ENCODE measurements at places on chromosomes 3 and 15. TPM values are rescaled to one million over a fixed set of nuclear protein-coding genes. Genes with fewer than 3 reads are reported as not detected.

The GPR171 gene
- total RNA-seq, result not detected

The FBXO40 gene
- not detected for total RNA-seq

The ZNF710 gene
- total RNA-seq, result 25.2 TPM

The GMPS gene
- total RNA-seq, result 41.5 TPM

The EXOG gene
- total RNA-seq, result 13.6 TPM

The MOBP gene
- total RNA-seq, result 0.19 TPM

The OSTN gene
- total RNA-seq, result not detected

The NPAP1 gene
- not detected for total RNA-seq

All from vein endothelial cell (primary cell).